HCT116 (cell line): ENCODE measurements at places on chromosomes 3 and 15. TPM values are rescaled to one million over a fixed set of nuclear protein-coding genes. Genes with fewer than 3 reads are reported as not detected.
A peak's percentile ranks its signal among the peaks of the same experiment; 100 is the strongest.

DNA sequence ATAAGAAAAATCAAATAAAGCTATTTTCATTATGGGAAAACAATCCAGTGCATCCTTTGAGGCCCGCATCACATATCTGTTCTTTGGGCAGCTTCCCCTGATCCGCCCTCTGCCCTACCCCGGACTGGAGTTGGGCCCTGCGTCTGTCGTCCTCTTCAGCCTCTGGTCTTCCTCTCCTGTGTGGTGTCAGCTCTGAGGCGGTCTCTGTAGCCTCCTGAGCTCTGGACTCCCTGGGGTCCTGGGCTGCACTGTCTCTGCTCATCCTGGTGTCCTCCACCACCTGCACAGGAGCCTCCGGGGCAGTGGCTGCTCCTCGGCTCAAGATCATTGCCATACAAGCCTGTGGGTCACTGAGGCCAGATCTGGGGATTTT, 7.4 kb upstream of the SNX22 start:
- no peak for DNase-seq
- H3K4me3 ChIP-seq = no peak overlapping the region
- H3K27ac ChIP-seq = no peak overlapping the region
- H3K36me3 ChIP-seq = no peaks in the 10 kb centered on the region
- H3K27me3 ChIP-seq = no peaks in the 10 kb centered on the region

- H3K36me3 ChIP-seq = no peaks in the 10 kb centered on the region
- no peaks in the 10 kb centered on the region for H3K27me3 ChIP-seq
- H3K4me1 ChIP-seq = no peaks in the 10 kb centered on the region
- H3K4me3 ChIP-seq = no peak overlapping the region
These were observed 59.4 kb upstream of the KCNMB2 start for GRCh38 chr3:178476886-178477285.

- H3K4me1 ChIP-seq = no peaks in the 10 kb centered on the region; the same call in 1 of the 2 replicates
- H3K4me3 ChIP-seq = no peak overlapping the region
- no peak overlapping the region for H3K27ac ChIP-seq
- peaks cover 2% of the 10 kb centered on the region; the same call in 1 of the 2 replicates for H3K36me3 ChIP-seq
These were observed 30.8 kb downstream of the POMGNT2 start for GRCh38 chr3:43074901-43075689.

- H3K27me3 ChIP-seq = 0 out of 2 replicates have a peak, but pooled peaks cover 3% of the 10 kb centered on the region
- H3K4me3 ChIP-seq = no peak within 1 kb of the TSS
- no peaks in the 10 kb centered on the region for H3K36me3 ChIP-seq
- no peaks in the 10 kb centered on the region for H3K4me1 ChIP-seq
- H3K27ac ChIP-seq = no peak within 1 kb of the TSS
These were observed at the start of gene NTRK3 for GRCh38 chr15:88256279-88257230. Gene NTRK3 (minus strand): TSS chr15:88256739. CDS start chr15:88256153, 586 bp downstream.

DNA sequence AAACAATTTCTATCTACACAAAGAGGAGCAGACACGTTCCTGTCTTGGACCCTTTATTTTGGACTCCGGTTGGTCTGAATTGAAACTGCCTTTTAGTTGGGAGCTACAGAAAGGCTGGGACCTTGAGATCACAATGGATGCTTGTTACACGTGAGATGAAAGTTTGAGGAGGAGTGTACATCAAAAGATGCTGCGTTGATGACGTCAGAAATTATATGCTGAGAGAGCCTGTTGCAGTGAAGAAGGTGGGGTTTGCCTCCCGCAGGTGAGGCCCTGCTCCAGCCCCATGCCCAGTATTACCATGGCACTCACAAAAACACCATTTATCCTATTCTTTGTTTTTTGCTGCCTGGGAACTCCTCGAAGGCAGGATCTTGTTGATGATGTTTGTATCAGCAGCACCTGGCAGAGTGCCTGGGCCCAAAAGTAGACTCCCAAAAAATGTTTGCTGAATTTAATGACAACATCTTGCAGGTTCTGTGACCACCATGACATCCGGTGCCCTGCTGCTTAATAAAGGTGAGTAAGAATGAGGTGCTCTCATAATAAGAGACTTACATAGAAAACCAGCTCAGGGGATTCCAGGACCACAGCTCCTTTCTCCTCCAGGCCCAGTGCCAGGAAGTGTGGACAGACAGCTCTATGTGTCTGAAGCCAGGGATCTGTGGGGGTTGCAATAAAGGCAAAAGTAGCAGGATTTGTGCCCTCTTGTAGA, 136.1 kb upstream of the UBE2E1 start:
- peak; percentile 56 for DNase-seq
- H3K4me3 ChIP-seq = 0 out of 2 replicates have a peak overlapping the region, but pooled peaks have one; percentile 4
- H3K4me1 ChIP-seq = peaks cover 84% of the 10 kb centered on the region
- peak overlapping the region; percentile 76 for H3K27ac ChIP-seq
- no peaks in the 10 kb centered on the region for H3K27me3 ChIP-seq
- H3K36me3 ChIP-seq = no peaks in the 10 kb centered on the region

- no peaks in the 10 kb centered on the region for H3K36me3 ChIP-seq
- peak overlapping the region; percentile 78 for H3K27ac ChIP-seq
- no peak for DNase-seq
- peak overlapping the region; percentile 74 for H3K4me3 ChIP-seq
These were observed 538 bp downstream of the ATOSA start for GRCh38 chr15:52678468-52679231.

DNA sequence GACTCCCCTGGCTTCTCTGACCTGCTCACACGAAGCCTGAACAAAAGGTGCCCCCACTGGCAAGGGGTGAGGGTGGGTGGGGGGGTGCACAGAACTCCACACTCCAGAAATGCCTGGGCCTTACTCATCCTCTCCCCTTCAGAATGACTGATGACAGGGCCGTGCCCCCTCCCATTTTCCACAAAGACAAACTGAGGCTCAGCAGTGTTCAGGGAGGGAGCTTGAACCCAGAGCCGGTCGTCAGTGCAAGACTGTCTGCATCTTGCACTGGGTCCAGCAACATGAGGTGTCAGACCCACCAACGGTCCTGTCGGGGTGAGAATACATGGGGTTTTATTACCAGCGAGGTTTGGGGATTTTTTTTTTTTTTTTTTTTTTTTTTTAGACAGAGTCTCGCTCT, 15.3 kb downstream of the IGDCC3 start:
- H3K36me3 ChIP-seq = no peaks in the 10 kb centered on the region
- no peak for DNase-seq
- H3K27ac ChIP-seq = no peak overlapping the region
- H3K4me3 ChIP-seq = no peak overlapping the region

The CFAP100 gene
- total RNA-seq = not detected

The LMLN gene
- 7.2 TPM for total RNA-seq

The ITIH4 gene
- total RNA-seq = 4.1 TPM

The RBP2 gene
- not detected for total RNA-seq
